CD4-positive, alpha-beta T cell treated with Interleukin-15 for 1 hour (primary cell): ENCODE measurements at places on chromosomes 2 and 18.

DNA sequence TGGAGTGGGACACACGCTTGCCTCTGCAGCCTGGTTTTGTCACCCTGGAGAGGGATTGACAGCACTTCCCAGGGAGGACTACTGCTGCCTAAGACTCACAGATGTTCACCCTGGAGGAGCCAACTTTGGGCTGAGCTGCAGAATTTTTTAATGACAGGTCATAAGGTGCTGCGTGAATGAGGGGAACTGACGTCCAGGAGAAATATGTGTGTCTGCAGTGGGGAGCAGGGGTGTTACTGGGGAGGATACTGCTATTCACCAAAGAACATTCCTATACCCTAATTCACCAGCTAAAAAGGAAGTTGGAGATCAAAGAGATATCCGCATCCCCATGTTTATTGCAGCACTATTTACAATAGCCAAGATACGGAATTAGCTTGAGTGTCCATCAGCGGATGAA lies 144.4 kb downstream of the MGAT5 start:
- no peak for DNase-seq

GRCh38 chr18:79275992-79276391 lies 119.7 kb upstream of the NFATC1 start:
- DNase-seq: no peak

GRCh38 chr2:172434821-172435605 lies 7.6 kb downstream of the ITGA6 start:
- peak; percentile 27 for DNase-seq

DNA sequence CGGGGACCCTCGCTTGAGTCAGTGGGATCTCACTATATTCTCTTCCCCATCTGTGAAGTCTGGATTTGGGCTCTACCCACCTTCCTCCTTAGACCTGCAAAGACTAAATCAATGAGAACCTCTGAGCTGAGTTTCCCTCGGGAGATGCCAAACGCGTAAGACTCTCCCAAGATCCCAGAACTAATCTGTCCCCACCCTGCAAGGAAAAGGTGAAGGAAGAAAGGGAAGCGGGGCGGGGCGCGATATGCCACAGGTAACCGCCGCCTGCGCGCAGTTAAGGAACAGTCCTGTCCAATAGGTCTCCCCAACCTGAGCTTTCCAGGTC lies 780 bp downstream of the SRD5A2 start:
- DNase-seq: no peak

DNA sequence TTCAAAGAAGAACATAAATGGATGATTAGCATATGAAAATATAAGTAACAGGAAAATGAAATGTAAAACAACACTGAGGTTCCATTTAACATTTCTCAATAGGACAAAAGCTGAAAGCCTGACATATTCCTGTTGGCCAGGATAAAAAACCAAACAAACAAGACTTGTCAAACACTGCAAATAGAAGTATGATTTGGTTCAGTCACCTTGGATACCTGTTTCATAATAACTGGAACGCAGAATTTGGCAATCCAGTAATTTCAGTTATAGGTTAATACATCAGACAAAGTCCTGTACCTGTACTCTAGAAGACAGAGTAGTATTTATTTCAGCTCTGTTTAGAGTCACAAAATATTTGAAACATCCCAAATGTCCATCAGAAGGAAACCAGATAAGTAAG lies 16.5 kb upstream of the EVA1A start:
- no peak for DNase-seq

- DNase-seq: no peak
Measured at GRCh38 chr18:3704556-3705344, 254.8 kb downstream of the TGIF1 start.

GRCh38 chr2:201171259-201171814 lies 11.6 kb upstream of the CASP10 start:
- no peak for DNase-seq
